SW 1271 (cell line): ENCODE measurements at places on chromosomes 13 and 19.

DNA sequence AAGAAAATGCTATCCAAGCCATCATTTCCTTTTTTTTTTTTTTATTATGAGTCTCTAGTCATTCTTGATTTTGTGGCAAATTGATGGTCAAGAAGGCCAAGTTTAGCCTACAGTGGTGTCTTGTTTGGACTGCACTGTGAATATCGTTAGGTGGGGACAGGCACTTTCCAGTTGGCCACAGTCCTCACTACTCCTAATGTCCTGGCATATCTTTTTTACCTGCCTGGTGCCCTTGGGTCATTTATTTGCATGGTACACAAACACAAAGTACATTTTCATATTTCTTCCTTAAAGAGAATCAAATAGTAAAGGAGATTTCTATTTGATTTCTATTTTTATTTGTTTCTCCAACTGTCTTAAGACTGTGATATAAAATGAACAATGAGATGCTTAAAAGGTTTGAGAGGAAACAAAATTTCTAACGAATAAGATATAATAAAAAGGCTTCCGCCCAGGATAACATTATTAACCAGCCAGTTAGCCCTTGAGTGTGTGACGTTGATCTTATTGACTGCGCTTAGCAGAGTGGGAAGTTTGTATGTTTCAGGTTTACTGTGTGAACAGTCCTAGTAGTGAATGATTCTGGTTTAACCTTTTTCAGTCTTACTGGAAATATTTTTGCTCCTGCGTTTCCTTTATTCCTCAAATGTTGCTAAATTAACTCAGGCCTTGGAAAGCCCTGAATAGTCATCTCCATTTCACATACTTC lies 312.0 kb downstream of the ATP8A2 start:
- no peak for DNase-seq

DNA sequence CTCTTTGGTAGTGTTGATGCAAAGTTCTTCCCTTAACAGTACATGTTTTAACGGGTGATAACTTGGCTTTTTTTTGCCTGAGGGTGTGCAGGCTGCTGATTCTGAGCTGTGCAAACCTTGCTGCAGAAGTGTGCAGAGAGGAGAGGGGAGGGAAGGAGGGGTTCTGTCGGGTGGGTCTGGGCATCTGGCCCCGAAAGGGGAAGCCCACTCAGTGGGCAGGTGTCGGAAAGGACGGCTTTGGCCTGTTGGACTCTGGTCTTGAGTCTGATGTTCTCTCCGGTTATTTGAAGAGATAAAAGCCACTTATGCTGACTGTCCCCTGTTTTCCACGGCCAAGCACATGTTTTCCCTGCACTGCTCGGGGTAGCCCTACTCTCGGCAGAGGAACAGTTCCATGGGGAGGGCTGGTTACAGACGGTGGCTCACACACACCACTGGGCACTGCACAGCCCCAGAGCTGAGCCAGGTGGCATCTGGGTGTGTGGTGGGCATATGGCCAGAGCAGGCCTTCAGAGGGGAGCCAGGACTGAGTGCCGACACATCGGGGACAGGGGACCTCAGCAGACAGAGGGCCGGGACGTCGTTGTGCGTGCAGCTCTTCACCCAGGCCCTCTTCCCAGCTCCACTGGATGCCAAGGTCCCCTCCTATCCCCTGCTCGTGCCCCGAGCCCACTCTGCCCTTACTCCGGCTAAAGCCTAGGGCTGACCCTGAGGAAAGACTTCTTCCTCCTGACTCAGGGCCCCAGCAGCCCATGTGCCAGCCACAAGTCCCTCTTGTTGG lies 93.2 kb downstream of the TEX29 start:
- DNase-seq, result no peak

DNA sequence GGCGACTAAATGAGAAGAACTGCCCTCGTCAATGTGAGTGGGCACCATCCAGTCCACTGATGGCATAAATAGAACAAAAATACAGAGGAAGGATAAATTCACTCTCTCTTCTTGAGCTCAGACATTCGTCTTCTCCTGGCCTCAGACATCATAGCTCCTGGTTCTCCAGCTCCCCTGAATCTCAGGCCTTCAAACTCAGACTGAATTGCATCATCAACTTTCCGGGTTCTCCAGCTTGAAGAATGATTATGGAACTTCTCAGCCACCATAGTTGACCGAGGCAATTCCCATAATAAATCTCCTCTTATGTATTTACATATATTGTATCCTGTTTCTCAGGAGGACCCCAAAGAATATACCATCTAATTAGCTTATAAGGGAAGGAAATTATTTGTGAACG lies 55.0 kb upstream of the FNDC3A start:
- no peak for DNase-seq

DNA sequence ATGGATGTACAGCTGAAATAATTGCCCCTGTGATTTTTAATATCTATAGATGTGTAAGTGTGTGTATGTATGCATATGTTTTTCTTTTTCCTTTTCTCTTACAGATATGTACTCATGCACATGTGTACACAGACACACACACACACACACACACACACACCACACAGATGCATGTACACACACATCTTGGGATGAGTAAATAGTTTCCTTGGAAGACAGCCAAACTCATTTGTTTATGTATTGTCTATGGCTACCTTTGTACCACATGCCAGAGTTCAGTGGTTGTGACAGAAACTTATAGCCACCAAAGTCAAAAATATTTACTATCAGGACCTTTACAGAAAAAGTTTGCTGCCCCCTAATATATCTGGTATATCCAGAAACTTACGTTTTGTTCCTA lies 192.6 kb downstream of the MAB21L1 start:
- no peak for DNase-seq

DNA sequence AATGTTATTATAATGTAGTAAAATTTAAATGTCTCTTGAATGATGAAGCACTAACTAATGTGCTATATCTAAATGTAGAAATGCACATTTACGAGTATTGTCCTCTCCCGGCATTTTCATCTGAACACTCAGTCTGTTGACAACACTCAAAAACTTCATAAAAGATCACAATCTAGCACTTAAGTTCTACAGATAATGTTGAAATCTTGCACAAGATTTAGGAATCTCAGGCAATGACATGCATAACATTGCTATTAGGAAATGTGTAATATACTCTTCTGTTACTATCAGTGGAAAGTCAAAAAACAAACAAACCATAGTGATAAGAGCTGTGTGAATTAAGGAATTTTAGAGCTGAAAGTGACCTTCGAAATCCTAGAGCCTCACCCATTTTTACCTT lies 37.5 kb upstream of the XPO4 start:
- DNase-seq, result no peak

- no peak for DNase-seq
Observed at GRCh38 chr13:111789420-111789819, 277.5 kb upstream of the SOX1 start.
